ENCODE measurements at places on chromosomes 5 and 9.

- DNase-seq: no peak
Observed at GRCh38 chr5:102749416-102750030, 5.6 kb upstream of the PAM start.

DNA sequence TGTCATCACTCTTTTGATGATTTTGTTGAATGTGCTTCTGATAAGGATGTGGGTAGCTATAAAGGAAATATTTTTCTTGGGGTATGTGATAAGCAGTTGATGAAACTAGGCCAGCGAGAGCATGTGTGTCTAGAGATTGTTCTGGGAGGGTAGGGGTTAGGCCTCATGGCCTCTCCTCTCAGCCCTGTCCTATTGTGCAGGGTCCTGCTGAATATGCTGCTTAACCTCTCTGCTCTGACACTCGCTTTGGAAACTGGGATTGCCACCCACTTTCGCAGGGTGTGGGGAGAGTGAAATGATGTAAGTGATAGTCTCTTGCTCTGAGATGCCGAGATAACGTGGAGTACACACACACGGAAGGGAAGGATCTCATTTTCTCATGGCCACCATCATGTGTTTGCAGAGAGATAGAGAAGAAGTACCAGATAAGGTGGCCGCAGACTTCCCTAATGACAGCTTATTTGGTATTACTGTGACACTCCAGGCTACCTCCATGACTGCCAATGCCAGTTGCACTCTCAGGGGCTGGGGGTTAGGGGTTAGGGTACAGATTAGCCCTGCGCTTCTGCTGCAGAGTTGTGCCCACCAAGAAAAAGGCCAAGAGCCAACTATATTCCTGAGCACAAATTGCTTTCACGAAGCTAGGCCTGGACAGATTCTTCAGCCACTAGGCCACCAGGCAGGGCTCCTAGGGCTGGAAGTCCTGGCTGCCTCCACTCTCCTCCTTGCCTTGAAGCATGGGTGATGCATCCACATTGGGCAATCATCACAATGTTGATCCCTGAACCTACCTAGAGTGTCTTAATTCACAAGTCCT lies 25.2 kb upstream of the TNFAIP8 start:
- DNase-seq: no peak

DNA sequence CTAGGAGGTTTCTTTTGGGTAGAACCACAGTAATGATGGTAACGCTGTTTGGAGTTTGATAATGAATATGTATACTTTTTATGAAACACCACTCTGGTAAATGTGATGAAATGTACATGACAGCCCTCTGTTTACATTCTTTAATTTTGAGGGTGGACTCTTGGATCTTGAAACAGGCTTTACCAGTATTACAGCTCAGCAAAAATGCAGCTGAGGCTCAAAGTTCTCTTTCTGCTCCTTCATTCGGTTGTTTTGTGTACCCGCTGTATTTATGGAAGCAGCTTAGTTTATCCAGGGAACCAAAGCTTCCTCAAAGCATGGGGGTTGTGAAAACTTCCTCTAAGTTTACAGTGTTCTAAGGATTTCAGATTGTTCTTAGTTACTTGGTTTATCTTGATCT lies 11.1 kb downstream of the GAPVD1 start:
- DNase-seq: no peak

GRCh38 chr5:10030219-10030831 lies 219.4 kb downstream of the ATPSCKMT start:
- peak; percentile 14 for DNase-seq

DNA sequence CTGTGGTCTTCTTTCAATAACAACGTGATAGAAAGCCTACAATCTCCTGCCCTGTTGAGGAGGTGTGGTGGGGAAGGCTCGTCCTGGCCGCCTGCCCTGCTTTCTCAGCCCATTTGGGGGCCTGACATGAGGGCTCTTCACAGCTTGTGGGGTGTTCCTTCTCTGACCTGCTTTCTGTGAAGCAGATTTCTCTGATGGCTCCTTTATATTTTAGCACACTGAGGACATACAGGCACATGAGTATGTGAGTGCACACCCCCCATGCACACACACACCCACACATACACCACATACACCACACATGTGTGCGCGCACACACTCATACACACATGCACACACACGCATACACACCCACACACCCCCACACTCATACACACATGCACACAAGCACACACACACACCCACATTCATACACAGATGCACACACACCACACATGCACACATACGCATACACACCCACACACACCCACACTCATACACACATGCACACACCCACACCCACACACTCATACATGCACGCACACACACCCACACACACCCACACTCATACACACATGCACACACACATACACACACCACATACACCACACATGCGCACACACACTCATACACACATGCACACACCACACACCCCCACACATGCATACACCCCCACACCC lies 117.5 kb downstream of the COL5A1 start:
- DNase-seq: no peak

DNA sequence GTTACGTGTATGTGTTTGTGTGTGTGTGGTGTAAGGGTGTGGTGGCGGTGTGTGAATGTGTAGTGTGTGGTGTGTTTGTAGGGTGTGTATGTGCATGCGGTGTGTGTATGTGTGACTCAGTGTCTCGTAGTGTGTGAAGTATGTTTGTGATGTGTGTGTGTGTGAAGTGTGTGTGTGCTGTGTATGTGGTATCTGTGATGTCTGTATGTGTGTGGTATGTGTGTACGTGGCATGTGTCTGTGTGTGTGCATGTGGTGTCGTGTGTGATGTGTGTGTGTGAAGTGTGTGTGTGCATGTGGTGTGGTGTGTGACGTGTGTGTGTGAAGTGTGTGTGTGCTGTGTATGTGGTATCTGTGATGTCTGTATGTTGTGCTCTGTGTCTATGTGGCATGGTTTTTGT lies 339.4 kb downstream of the MTRR start:
- DNase-seq: no peak

- DNase-seq: no peak
Observed at GRCh38 chr5:178468196-178468685, 122.0 kb downstream of the COL23A1 start.

DNA sequence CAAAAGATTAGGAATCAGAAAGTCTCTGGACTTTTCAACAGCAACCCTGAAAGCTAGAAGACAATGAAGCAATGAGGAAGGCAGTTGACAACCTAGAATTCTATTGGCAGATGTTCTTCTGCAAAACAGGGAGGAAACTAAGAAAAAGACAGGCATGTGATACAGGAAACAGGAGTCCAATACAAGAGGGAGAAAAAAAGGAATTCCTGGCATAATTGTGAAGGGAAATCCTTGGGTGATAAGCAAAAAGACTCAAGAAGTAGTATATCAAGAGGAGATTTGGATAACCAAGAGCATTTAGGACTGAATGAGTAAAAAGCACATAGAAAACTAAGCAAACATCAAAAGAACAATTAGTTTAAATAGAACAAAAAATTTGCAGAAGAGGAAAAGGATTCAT lies 58.6 kb downstream of the LPAR1 start:
- DNase-seq: no peak

- no peak for DNase-seq
Observed at GRCh38 chr9:90446200-90446948, 196.2 kb downstream of the DIRAS2 start.

GRCh38 chr5:86786955-86787354 lies 169.2 kb downstream of the COX7C start:
- no peak for DNase-seq

DNA sequence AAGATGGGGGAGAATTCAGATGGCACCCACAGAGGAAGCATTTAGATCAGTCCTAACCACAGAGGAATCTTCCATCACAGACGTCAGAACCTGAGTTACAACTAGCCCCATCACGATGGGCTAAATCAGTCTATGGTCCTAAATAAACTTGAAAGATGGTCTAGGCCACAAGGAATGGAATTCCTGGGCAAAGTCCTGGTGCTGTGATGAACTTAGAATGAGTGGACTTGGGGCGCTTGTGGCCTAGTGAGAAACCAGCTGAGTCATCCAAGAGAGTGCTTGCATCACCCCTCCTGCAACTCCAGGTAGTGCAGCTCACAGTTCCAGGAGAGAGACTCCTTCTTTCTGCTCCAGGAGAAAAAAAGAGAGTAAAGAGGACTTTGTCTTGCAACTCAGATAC lies 722.9 kb upstream of the RGMB start:
- no peak for DNase-seq

- peak; percentile 73 for DNase-seq
Observed at GRCh38 chr9:96486386-96487028, 36.5 kb downstream of the HABP4 start.

DNA sequence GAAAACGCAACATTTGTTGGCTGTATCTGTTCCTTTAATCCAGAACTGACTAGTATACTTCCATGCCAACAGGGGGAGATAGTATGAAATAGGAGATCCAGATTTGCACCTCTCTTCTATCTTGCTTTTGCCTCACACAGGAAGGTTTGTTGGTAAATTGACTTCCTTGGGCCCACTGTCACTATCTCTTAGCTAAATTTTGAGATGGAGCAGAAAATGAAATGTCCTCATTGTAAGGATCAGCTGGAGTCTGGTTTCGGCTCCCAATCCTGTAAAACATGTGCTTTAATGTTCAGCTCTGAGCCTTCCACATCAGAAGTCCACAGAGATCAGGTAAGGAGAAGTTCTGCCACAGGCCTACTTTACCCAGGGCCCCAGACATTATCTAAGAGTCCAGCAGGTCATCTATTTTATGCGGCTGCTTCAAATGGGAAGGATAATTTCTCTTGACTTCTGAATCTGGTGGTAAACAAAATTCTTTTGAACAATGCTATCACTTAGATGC lies 176.8 kb downstream of the FER start:
- no peak for DNase-seq

DNA sequence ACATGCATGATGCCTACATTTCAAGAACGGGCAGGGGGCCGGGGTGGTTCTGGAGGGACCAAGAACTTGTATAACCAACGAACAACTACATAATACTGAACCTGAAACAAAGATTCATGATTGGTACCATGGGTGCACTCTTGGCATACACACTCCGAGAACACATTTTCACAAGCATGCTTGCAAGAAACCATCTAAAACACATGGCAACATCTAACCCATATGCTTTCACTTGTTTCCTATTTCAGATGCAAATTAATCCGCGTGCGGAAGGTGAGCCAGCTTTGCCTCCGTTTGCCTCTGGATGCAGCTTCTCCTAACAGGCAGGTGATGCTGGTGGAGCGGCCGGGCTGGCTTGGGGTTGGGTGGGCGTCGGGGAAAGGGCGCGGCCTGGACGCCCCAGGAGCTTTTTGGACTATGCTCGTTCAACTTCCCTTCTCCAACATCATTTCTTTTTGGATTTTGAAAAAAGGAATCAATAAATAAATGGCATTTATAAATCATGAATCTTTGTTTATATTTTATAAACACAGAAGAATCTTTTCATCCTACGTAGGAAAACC lies 12.5 kb upstream of the SEC16A start:
- DNase-seq: no peak

GRCh38 chr9:134374301-134375010 lies 48.2 kb downstream of the RXRA start:
- no peak for DNase-seq

DNA sequence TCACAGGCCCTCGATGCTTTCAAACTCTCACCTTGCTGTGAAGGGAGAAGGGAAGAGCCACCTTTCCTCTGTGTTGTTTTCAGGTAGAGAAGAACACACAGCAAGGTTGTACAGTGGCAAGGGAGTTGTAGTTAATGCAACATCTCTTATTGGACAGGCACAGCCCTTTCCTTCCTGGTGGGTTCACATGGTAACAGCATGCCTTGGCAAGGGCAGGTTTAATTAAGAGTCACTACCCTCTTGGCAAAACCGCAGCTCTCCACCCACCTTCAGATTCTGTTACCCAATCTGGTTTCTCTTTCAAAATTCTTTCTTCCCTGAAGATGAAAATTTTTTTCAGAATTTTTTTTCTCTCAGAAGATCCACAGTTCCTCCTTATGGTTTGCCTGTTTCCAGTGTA lies 253.1 kb downstream of the TLR4 start:
- DNase-seq: no peak

DNA sequence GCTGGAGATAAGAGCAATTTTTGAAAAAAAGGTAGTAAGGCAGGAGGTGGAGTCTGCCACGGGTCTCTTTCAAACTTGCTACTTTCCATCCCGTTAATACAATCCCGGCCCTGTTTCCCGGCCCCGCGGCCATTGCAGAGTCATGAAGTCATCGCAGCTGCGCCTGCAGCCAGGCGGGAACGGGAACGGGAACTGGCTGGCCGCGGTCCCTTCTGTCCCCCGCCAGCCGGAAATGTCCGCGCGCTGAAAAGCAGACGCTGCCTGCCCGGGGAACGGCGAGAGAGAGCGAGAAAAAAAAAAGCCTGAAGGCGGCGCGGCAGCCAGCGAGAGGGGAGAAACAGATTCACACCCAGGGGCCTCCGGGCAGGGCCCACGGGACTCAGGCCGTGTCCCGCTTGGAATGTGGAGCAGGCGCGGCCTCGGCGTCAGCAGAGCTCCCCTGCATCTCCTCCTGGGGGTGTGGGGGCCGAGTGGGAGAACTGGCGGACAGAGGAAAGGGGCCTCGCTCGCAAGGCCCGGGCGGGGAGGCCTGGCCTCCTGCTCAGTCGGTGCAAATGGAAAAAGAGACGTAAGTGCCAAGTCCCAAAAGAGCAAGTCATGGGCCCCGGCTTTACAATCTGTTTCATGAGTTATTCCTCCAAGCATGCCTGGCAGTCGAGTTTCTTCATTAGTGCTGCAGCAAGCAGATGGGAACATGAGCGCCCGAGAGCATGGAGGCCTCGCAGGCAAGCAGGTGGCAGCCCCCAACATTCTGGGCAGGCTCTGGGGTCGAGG lies 201.2 kb upstream of the GAS1 start:
- DNase-seq: no peak

DNA sequence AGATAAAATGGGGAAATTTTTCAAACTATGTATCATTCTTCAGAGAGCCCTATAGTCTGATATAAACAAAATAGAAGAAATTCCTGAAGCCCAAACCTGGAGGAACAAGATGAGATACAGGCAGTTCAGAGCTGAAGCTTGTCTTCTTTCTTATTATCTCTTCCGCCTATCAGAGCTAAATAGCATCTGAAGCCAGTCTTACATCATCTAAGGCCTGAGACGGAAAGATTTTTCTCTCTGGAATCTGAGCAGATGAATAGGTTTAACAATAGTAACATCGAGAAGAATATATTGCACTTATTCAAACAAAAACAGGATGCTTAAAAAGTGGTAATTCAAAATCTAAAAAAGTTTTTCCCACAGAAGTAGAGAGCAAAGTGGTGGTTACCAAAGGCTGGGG lies 59.8 kb downstream of the LPAR1 start:
- DNase-seq: no peak

DNA sequence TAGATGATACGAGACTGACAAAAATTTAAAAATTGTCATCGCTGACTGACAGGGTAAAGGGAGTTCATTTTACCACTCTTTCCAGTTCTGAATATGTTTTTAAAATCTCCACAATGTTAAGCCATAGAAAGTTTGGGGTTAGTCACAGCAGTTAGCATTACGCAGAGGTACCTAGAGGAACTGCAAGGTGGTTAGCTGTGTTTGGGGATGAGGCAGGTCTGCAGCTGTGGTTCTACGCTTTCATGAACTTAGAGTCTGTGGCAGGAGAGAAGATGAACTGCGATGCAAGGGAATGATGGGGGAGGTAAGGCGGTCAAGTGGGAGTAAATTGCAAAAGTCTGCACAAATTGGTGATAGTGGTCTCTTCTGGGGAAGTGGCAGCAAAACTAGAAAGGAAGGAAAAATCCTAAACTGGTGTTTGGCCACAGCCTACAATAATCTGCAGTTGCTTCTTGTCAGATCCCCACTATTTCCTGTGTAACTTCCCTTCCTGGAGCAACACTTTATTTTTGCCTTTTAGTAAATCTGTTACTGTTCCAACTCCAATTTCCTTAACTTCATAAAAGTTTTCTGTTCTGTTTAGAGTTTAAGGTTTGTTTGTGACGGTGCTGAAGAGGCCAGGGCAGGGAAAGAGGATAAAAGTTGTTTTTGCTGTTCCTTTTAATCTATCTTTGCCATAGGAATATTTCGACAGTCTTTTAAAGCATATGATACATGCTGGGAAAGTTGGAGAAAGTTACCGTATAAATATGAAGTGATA lies 38.6 kb upstream of the SNX2 start:
- DNase-seq: no peak

Data from AG09319 (cell line).